Stomach (tissue), 19 donors: ENCODE measurements at places on chromosomes 12 and 14. TPM values are rescaled to one million over a fixed set of nuclear protein-coding genes. Genes with fewer than 3 reads are reported as not detected.

DNA sequence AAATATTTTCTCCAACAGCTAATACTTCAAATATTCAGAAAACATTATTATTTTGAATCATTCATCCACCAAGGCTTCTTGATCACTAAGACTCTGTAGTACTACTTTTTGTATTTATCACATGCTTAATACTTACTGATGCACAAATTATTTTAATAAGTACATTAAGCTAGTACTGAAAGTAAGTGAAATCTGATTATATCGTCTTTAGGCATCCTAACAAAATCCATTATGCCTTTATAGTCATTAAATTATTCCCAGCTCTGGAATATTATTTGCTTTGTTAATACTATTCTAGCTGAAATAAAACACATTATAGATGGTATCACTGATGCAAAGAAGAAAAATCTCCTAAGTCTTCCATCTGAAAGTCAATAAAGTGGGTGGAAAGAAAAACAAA lies 75.1 kb upstream of the TTC7B start:
- DNase-seq: no peak

DNA sequence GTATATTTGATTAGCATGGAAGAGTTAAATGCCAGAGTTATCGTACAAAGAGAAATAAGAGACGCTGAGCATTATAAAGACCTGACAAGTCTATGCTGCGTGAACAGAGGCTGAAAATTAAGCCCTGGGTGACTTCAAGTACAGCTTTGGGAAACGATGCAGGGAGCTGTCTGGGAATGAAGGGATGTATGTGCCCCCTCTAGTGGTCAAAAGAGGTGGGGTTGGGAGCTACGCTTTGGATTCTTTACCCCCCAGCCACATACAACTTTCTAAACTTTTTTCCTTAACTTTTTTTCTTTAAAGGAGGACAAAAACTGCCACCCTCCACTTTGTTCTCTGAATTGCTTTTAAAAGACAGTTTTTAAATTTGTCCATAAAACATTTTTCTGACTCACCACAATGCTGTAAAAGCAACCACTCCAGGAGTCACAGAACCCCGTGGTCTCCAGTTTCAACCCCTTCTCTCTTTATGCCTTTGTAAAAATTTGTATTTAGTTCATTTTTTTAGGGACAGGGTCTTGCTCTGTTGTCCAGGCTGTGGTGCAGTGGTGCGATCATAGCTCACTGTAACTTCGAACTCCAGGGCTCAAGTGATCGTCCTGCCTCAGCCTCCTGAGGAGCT lies 59.4 kb downstream of the ZNF664 start:
- DNase-seq: peak; percentile 38

DNA sequence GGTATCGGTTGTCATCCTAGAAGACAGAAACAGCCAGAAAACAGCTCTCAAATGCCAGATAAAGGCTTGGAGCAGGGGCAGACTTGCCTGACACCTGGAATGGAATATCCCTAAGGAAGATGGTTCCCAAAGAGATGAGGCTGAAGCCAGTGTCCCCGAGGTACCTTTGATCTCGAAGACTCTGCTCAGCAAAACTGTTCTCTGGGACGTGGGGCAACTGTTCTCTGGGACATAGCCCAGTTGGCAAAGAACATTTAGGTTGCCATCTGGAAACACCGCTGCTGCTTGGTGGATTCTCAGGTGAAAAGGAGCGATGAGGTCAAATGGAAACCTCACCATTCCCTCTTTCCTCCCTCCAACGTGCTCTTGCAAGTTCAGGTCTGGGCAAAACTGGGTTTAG lies 27.9 kb upstream of the FBXO21 start:
- DNase-seq: no peak

TAS2R43 gene
- 11.9 TPM for total RNA-seq

GZMH gene
- total RNA-seq: 0.92 TPM

REC8 gene
- 17.6 TPM for total RNA-seq

- DNase-seq: no peak
Observed at GRCh38 chr12:48329199-48329939, 21.4 kb downstream of the ZNF641 start.

AMDHD1 gene
- not detected for total RNA-seq

DNA sequence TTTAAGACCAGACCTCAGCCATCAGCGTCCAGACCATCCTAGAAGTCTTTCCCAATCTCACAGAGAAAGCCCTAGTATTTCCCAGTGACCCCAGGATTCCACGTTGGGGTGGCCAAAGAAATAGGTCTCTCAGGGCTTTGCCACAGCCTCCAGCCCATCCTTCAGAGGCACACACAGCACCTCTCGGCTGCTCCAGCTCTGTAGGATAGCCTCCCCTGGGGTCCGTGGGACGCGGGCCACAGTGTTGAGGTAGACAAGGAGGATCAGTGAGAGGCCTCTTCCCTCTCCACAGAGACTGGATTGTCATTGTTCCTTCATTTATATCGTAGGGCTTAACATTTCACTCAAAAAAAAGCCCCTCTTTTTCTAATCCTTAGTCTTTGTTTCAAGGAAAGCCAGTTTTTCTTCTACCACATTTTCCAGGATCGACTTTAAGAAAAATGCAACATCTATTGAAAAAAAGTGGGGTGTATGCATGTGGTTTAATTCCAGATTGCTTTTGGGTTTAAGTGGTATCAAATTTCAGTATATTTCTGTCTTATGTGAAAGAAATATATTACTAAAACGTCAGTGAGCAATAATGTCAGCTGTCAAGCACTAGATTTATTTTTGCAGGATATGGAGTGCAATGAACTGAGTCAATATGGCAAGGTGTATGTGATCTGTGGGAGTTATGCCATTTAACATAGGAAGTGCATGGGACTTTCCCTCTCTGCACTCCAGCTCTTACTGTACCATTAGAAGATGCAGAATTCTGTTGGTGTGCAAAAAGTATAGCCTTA lies 187.5 kb downstream of the MSRB3 start:
- DNase-seq: no peak

DNA sequence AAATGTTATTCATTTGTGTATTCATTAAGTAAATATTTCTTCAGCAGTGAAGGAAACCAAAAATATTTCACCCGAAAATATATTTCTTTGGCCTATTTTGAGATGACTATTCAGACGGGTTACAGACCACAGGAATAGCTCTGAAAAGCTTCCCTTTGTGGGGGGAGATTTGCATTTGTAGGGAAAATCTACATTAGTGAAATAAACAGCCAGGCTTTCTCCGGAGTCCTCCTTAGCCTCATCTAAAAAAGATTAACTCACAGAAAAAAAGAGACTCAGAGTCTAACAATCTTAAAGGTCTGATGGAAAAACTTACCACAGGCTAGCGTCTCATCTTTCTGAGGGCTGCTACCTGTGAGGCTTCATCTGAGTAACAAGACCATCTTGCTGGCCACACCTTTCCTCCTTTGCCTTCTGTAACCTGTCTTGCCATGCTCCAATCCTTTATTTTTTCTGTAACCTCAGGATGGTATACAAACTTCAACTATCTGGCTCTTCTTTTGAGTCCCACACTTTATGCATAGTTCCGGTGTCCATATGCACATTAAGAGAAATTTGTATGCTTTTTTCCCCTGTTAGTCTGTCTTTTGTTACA lies 100.7 kb downstream of the CNTN1 start:
- DNase-seq: no peak

GRCh38 chr12:93019975-93020630 lies 91.0 kb upstream of the EEA1 start:
- peak; percentile 93 for DNase-seq

- DNase-seq: no peak
Observed at GRCh38 chr12:94020335-94020734, 128.0 kb upstream of the PLXNC1 start.

DNA sequence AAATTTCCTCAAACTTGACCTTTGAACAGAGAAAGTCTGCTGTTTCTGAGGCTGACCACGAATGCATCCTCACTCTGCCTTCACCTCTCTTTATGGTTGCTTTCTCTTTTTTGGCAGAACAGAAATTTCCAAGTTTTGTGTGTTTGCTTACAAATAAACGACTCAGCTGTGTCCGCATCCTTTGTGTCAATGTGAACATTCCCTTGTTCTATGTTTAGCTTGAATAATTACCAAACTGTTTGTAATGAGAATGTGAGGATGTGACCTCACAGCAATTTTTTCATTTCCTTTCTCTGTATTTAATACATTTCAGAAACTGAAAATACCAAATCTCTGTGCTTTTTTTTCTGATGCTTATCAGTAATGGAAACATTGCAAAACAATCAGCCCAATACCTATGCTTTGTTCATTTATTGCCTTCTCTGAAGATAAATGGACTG lies 410.9 kb downstream of the EGLN3 start:
- DNase-seq: no peak

GPRC5D gene
- total RNA-seq: not detected

GRCh38 chr12:94290353-94290752 lies 142.0 kb downstream of the PLXNC1 start:
- no peak for DNase-seq

TAS2R50 gene
- 2.9 TPM for total RNA-seq

DNA sequence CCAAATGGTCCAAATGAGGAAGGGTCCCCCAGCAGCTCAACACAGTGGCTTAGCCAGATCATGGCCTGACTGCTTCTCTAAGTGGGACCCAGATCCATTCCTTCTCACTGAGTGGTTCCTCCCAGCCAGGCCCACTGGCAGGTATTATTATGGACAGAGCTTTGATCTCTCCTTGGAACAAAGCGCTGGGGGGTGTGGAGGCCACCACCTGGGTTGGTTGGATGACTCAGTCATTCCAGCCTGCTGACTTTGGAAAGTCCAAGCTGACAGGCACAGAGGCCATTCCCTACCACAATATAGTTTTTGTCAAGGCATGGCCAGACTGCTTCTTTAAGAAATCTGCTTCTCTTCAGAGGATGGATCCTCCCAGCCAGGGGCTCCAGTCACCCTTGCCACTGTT lies 341.1 kb downstream of the BTG1 start:
- no peak for DNase-seq

DNA sequence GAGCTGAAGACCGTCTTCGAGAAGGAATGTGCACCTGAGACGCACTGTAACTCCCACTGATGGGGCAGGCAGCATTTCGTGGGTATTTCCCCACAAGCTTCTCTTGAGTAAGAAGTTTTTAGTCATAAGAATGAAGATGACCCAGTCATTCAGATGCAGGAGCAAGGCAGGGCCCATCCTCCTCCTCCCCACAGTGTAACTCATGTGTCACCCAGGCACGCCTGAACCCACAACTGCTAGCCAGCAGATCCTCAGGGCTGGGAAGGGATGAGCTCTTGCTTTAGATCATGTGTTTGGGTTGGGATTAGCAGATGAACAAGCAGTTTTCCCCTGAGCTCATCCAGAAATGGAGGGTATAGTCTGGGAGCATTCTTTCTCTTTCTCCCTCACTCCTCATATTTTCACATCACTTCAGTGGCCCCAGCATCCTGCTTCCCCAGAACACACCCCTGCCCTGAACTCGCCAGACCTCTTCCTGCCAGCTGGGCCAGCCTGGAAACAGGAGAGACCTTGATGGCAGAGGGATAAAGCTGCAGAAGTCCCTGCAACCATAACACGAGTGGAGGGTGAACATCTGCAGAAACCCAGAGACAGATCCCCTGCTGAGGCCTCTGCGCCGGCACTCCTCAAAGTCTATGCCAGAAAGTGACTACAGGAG lies 73.3 kb downstream of the B4GALNT3 start:
- DNase-seq: no peak

DNA sequence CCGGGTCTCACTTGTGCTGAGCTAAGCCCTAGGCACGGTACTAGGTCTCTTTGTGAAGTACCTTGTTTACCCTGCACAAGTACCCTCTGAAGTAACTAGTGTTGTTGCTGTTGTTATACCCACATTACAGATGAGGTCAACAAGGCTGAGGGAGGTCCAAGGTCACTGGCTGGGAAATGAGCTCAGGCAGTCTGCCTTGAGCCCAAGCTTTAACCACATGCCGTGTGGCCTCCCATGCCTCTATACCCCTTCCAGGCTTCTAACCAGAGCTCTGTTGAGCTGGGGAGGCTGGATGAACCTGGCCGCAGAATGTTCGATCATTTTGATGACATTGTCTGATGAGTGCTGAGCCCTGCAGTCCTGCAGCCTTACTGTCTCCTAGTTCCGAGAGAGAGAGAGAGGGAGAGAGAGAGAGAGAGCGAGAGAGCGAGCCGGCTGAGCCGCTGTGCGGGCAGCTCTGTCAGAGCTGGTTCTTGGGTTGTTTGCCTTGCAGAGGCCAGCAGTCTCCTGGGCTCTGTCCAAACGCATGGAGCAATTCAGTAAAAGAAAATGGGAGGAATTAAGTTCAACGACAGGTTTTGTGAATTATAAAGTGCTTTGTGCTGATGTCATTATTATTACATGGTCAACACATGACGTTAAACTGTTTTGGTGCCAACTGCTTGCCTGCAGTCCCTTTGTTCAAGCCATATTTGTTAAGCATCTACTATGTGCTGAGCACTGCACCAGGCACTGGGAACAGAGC lies 13.1 kb downstream of the JDP2 start:
- DNase-seq: peak; percentile 75

FAM222A gene
- total RNA-seq: 1.7 TPM

DNA sequence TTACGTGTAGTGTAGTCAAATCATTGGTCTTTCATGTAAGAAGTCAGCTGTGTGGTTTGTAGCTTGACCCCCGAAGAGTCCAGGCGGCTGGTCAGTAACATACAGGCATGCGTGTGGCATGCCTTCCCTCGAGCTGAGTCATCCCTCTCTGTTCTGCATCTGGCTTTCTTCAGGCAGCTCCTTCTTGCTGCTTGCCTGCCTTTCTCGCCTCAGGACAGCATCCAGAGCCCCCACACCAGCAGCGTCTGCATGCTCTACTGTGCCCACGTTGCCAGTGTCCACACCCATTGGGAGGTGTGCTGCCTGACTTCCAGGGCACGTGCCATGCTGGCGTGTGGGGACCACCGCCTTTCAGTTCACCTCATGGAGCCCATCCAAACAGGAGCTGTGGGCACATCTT lies 96.8 kb downstream of the EP400 start:
- peak; percentile 50 for DNase-seq

GRCh38 chr14:101009531-101009930 lies 106.0 kb upstream of the RTL1 start:
- DNase-seq: no peak
